ENCODE measurements at places on chromosomes 4 and X. TPM values are rescaled to one million over a fixed set of nuclear protein-coding genes. Genes with fewer than 3 reads are reported as not detected.

- DNase-seq = no peak
Observed at GRCh38 chr4:175787948-175788347, 24.1 kb downstream of the GPM6A start.

Gene GK
- 19.5 TPM for total RNA-seq

Gene AVPR2
- total RNA-seq = not detected

DNA sequence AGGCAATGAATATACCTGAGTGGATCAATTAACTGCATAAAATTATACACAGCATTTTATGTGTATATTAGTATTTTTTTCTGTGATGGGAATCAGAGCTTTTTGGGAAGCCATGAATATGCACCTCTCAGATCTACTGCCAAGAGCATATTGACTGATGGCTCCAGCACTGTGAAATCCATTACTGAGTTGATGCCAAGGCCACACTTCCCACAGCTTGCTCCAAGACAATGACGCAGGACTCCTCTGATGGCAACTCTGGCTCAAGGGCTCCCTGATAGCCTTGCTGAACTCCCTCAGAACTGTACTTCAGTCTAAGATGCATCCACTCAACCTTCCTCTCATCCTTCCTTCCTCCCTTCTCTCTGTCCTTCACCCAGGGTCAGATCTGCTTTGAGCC, 82.7 kb downstream of the OTC start:
- DNase-seq = no peak

- DNase-seq = no peak
Observed at GRCh38 chr4:4984186-4984585, 35.1 kb downstream of the CYTL1 start.

Gene FRMD7
- not detected for total RNA-seq

DNA sequence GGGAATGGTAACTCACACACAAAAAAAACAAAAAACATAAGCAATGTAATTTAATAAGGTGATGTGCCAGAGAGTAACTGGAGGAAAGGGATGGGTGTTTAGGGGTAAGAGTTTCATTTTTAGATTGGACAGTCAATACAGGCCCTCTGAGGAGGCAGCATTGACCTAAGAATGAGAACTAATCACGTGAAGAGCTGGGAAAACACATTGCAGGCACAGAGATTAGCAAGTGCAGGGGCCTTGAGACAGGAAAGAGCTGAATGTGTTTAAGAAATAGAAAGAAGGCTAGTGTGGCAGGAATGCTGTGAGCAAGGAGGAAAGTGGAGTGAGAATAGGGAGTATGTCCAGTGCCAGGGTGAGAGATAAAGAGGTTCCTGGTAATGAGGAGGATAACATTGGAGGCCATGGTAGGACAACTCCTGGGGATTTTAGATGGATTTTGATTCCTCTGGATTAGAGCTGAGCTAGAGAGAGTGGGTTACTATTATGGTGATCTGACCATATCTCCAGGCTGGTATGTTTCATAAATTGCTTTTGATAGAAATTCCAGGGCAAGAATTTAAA, 17.6 kb downstream of the PDLIM5 start:
- no peak for DNase-seq

Gene GABRB1
- not detected for total RNA-seq

GRCh38 chrX:19005909-19006308, 22.0 kb upstream of the PHKA2 start:
- no peak for DNase-seq

- DNase-seq = no peak
Observed at GRCh38 chrX:119549327-119550016, 15.7 kb downstream of the STEEP1 start.

GRCh38 chr4:87843936-87844335, 11.2 kb downstream of the MEPE start:
- DNase-seq = no peak

GRCh38 chr4:123200051-123200940, 196.3 kb upstream of the SPRY1 start:
- DNase-seq = no peak

DNA sequence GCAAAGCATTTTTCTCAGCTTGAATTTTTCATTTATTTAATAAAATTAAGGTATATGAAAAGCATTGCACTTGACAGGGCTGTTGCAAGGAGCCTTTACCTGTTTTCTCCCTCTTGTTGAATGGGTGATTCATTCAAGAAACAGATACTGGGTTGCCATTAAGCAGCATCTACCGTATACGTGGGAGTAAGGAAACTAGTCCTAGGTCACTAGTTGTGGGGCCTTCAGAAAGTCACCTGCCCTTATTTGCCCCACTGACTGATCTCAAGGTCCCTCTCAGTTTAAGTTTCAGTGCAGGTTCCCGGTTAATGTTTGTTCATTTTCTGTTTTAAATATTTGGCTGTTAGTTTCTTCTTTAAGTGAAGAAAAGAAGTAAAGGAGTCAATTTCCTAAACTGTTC, 34.0 kb downstream of the LHFPL1 start:
- no peak for DNase-seq

Gene COL4A6
- not detected for total RNA-seq

Gene HPSE
- 26.1 TPM for total RNA-seq

GRCh38 chrX:42117318-42117717, 194.0 kb upstream of the CASK start:
- DNase-seq = no peak

DNA sequence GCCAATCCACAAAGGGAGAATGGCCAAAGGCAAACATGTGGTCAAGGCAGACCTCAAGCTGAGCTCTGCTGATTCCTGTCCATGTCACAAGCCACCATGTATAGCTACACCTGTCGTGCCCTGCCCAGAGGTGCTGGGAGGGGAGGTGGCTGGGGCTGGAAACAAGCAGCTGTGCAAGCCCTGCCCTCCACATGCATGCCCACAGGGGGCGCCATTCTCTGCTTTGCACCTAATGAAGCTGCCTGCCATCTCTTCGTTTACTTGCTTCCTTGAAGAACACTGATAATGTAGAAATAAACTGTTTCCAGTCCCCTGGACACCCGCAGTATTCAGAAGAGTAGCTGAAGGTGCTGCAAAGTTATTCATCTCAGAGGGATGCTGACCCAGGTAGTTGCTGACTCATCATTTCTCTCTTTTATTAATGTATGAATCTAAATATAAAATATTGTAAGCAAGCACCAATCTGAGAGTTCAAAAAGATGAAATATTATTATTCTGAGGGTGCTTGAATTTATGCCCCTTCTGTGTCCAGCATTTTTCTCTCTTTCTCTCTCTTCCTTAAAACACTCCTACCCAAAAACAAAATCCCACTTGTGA, 278.6 kb downstream of the ADGRA3 start:
- DNase-seq = peak; percentile 52

Gene PAGE4
- total RNA-seq = not detected

Gene PRRG1
- not detected for total RNA-seq

Gene CASP3
- 64.2 TPM for total RNA-seq

DNA sequence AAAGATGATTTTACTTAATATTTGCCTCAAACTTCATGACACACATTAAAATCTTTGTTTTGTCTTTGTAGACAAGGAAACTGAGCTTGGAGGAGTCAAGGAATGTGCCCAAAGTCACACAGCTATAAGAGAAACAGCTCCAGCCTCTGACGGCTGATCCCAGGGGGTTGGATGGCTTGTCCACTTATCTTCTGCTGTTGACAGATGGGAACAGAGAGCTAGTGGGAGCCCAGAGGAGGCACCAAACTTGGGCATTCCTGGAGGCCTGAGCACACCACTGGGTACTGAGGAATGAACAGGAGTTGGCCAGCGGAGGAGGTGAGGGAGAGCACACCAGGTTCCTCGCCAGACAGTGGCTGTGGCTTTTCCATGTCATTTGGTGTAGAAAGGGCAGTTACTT, 56.4 kb upstream of the GPR78 start:
- DNase-seq = no peak

- DNase-seq = no peak
Observed at GRCh38 chr4:3335385-3335784, 42.6 kb downstream of the RGS12 start.

- DNase-seq = no peak
Observed at GRCh38 chr4:38587106-38587505, 76.9 kb upstream of the KLF3 start.

Gene PNMA6F
- not detected for total RNA-seq

Gene SSX4B
- not detected for total RNA-seq

DNA sequence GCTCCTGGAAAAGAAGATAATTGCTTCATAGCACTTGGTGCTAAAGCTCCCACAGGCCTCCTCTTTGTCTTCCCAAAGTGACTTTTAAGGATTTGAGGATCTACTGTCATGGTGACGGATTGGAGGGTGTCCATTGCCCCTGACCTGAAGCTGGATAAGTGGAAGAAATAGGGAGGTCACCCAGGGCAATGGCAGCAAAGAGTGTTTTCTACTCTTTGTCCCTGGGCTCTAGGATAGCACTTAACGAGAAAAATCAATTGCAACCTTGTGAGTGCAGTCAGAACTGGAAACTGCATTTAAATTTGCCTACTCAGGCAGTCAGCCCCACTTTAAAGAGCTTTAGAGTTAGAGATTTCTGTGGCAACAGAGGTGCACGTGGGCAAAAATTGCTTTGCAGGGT, 43.7 kb upstream of the XK start:
- DNase-seq = no peak

Gene APOO
- 28.5 TPM for total RNA-seq

Gene SH2D1A
- 63.1 TPM for total RNA-seq

Gene RNF128
- not detected for total RNA-seq

GRCh38 chr4:43742083-43742482, 706.5 kb downstream of the KCTD8 start:
- no peak for DNase-seq

Data from activated CD4-positive, alpha-beta T cell treated with anti-CD3 and anti-CD28 coated beads, Interleukin-2, amount 10 ng/mL, durations not matched to agents 7 days and 5 days (primary cell).